ENCODE measurements at places on chromosomes 16 and 17.

- peak; percentile 44 for DNase-seq
Measured at GRCh38 chr17:35890774-35891155, 10.6 kb upstream of the CCL5 start.

- no peak for DNase-seq
Measured at GRCh38 chr17:33701910-33702309, 408.8 kb upstream of the ASIC2 start.

DNA sequence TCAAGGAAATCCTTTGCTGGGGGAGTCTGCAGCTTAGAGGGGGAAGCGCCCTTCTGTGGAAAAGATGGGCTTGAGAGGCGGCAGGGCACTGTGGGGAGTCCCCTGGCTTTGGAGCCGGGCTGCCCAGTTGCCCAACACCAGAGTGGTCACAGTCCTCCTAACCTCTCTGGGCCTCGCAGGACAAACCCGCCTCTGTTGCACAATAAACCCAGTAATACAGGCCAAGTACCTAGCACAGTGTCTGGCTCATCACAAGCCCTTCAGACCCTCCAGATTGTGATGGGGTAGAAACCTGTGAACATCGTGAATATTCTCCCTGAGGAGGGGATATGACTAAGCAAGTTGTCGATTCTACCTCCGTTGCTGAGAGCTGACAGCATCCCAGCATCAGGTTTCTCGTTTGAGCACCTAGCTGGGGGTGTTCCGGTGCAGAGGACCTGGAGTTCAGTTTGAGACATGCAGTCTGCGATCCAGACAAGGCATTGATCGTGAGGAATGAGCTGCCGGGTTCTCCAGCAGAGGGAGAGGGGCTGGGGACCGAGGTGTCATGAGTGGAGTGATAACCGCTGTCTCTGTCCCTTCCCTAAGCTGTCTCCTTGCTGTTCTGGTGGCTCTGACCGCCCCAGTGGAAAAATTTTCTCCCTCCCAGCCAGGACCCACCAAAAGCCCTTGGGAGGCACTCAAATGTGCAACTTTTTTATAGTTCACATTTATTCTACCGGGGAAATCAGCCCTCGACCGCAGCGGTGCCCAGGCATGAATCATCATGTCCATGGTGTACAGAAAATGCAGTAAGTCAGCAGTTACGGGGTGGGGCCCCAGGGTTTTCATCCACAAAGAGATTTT, 161.9 kb downstream of the WSCD1 start:
- no peak for DNase-seq

GRCh38 chr16:72666267-72666666, 381.7 kb downstream of the ZFHX3 start:
- no peak for DNase-seq

GRCh38 chr17:66777689-66778225, 57.2 kb upstream of the CACNG5 start:
- no peak for DNase-seq

Data from GM20000 (cell line).